ENCODE measurements at places on chromosomes 1 and 21.

GRCh38 chr1:236168716-236169429 is 26.5 kb downstream of the GPR137B start:
- peaks cover 16% of the 10 kb centered on the region for H3K36me3 ChIP-seq
- H3K4me3 ChIP-seq: no peak overlapping the region
- DNase-seq: no peak
- peaks cover 38% of the 10 kb centered on the region for H3K4me1 ChIP-seq
- H3K27ac ChIP-seq: no peak overlapping the region

DNA sequence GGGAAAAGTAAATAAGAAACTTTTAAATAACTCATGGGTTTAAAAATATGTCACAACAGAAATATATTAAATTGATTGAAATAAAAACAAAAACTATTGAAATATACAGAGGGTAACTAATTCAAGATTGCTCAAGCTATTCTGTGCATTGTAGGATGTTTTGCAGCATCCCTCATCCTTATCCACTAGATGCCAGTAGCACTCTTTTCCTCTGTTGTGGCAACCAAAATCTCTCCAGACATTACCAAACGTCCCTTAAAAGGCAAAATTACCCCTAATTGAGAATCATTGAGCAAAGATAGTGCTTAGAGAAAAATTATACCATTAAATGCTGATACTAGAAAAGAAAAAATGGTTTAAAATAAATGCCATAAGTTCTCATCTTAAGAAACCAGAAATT is 682.6 kb downstream of the RWDD3 start:
- H3K36me3 ChIP-seq: no peaks in the 10 kb centered on the region
- no peaks in the 10 kb centered on the region for H3K27me3 ChIP-seq
- H3K4me1 ChIP-seq: no peaks in the 10 kb centered on the region
- no peak overlapping the region for H3K27ac ChIP-seq
- no peak overlapping the region for H3K4me3 ChIP-seq

GRCh38 chr1:108113496-108113895 is 86.6 kb downstream of the SLC25A24 start:
- H3K4me3 ChIP-seq: no peak overlapping the region
- H3K27ac ChIP-seq: no peak overlapping the region
- peaks cover 7% of the 10 kb centered on the region for H3K4me1 ChIP-seq
- H3K36me3 ChIP-seq: no peaks in the 10 kb centered on the region
- no peaks in the 10 kb centered on the region for H3K27me3 ChIP-seq
- DNase-seq: no peak

DNA sequence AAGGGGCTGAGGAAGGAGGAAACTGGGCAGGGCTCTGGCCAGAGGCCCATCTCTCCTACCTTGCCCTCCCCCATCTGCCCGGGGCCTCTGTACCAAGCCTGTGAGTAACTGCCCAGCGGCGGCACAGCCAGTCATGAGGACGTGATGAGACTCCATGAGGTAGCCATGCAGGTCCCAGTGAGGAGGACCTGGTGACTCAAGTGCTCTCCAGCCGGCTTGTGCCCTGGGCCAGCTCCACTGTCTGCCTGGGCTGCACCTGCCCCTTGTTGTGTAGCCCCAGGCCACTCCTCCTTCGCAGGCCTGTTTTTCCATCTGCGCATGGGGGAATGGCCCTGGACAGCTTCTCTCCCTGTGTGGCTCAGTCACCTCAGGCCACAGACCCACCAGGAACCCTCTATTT is 42.0 kb upstream of the PADI1 start:
- H3K27me3 ChIP-seq: peaks cover 43% of the 10 kb centered on the region
- no peak overlapping the region for H3K4me3 ChIP-seq
- no peak for DNase-seq
- H3K36me3 ChIP-seq: no peaks in the 10 kb centered on the region
- H3K4me1 ChIP-seq: no peaks in the 10 kb centered on the region

DNA sequence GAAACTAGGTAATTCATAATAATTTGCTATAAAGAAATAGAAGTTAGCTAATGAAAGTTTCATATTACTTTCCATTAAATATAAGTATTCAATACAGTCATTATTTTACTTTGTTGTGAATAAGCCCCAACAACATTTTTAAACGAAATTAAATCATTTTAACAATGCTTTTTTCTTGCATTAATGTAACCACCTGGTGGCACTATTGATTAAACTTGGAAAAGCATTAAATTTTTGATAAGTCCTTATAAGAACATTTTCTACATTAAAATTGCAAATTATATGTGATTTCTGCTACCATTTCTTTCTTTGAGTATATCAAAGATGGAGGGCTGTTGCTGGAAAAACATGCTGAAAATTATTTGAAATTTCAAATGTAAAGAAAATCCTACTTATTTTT is 918.8 kb upstream of the TMPRSS15 start:
- H3K4me1 ChIP-seq: no peaks in the 10 kb centered on the region
- no peak overlapping the region for H3K27ac ChIP-seq
- H3K27me3 ChIP-seq: no peaks in the 10 kb centered on the region
- no peak for DNase-seq
- no peak overlapping the region for H3K4me3 ChIP-seq

GRCh38 chr1:247430434-247430833 is 14.5 kb downstream of the NLRP3 start:
- H3K36me3 ChIP-seq: peaks cover 26% of the 10 kb centered on the region
- DNase-seq: no peak
- no peak overlapping the region for H3K27ac ChIP-seq
- no peak overlapping the region for H3K4me3 ChIP-seq
- H3K27me3 ChIP-seq: no peaks in the 10 kb centered on the region

Data from central memory CD8-positive, alpha-beta T cell (primary cell).